Right ventricle myocardium inferior (tissue), 1 donor: ENCODE measurements at places on chromosomes 3 and 15.

GRCh38 chr3:178099862-178100261 is 436.4 kb upstream of the KCNMB2 start:
- no peak for DNase-seq

DNA sequence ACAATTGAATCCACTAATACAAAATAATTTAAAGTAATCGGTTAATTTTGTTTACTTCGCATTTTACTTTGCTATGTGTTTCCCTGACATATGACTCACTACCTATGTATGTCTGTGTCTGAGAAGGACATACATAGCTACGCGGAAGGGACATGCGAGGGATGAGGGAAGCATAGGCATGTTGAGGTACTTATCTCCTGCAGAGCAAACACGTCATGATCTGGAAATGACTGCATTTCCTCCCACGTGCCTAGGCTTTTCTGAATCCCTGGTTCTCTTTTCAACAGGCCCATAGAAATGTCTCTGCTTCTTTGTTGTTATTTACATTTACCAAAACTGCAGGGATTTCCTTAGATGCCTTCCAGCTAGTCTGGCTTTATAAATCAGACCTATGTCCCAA is 27.5 kb downstream of the ALCAM start:
- DNase-seq: no peak

DNA sequence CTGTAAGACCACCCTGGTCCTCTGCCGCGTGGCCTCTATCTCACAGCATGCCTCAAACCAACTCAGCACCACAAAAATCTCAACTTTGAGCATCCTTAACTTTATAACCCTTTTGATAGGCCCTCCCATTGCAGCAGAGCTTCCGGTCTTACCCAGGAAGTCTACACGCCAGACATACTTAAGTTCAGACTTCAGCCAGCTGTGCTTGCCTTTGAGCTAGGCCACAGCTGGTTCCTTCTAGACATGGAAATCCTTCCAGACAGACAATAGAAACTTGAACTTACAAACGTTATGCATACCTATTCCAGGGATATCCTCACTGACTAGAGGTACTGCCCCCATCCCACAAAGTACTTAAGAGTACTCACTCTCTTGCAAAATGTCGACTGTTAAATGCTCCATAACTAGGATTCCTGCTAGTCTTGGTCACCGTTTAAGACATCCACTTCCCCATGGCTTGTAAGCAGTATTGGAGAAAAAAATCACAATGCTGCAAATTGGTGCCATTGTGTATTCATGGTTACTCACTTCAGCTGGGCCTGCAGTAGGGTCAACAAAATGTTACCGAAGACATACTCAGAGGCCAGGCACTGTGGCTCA is 183.5 kb downstream of the TBL1XR1 start:
- DNase-seq: no peak

- DNase-seq: no peak
These were observed 19.6 kb upstream of the CPOX start for GRCh38 chr3:98612996-98613517.

GRCh38 chr15:74614744-74615507 is 710 bp upstream of the CLK3 start:
- no peak for DNase-seq

- no peak for DNase-seq
These were observed 6.3 kb downstream of the PIGZ start for GRCh38 chr3:196962108-196962929.

- no peak for DNase-seq
These were observed 15.4 kb downstream of the CCDC54 start for GRCh38 chr3:107392549-107393165.

DNA sequence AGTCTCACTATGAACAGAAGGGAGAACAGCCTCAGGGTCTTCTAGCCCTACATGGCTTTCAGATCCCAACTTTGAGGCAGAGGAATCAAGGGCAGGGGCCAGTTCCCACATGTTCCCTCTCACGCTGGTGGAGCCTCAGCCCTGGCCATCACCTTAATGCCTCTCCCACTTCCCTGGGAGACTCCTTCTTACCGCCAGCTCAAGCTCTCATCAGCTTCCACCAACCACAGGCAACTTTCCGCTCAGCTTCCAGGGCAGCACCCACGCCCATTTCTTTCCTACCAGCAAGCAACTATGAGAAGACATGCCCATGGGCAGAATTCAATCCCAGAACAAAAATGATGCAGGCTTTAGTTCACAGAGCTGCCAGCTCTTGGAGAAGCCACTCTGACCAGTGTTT is 63.5 kb downstream of the RUBCN start:
- no peak for DNase-seq

DNA sequence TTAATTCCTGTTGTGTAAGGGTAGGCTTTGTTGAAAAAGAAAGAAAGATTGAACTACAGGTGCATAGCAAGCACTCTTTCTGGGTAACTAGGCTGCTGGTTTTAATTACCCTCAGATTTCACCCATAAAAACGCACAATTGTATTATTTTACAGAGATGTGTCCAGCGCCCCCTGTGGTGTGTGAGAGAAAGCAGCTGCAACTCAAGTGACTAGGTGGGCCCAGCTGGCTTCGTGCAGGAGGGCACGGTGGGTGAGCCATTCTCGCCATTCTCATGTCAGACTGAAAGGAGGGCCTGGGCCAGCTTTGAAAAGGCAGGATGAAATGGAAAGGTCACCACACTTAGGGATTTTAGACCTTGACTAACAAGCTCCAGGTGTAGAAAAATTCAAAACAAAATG is 122.6 kb downstream of the LRIG1 start:
- no peak for DNase-seq

DNA sequence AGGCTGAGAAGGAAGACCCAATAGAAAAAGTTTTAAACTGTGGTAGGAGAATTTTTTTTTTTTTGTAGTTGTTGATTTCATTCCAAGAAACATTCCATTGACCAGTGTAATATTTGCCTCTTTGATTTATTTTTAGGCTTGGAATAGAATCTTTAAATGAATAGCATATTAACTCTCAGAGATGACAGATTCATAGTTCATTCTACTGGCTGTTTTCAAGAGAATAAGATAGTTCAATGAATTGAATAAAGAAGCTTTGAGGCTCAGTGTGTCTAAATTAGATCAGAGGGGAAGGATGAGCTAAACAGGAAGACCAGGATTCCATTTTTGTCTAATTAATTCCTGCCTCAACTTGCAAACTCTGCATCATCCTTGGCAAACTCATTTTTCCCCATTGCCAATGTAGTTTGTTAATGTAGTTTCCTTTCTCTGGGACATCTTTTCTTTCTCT is 98.4 kb downstream of the NAALADL2 start:
- no peak for DNase-seq

DNA sequence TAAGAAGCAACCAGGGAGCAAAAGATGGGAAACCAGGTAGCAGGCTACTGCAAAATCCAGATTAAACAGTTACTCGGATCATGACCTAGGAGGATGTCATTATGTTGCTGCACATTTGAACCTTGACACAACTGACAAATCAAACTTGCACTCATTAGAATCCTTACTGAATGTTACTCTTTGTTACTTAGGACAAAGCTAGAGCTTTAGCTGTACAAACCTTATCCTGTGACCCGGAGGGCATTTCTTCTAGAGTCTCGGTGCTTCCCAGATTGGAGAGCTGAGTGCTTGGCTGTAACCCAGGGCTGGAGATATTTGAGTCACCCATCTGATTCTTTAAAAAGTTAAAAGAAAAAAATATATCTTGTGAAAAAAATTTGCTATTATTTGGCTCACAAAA is 43.4 kb downstream of the DCP1A start:
- no peak for DNase-seq

GRCh38 chr3:186502966-186503712 is 41.0 kb downstream of the CRYGS start:
- no peak for DNase-seq
